ENCODE measurements at places on chromosomes 5 and 9. TPM values are rescaled to one million over a fixed set of nuclear protein-coding genes. Genes with fewer than 3 reads are reported as not detected.

- H3K36me3 ChIP-seq: peaks cover 16% of the 10 kb centered on the region
- no peak overlapping the region for H3K27ac ChIP-seq
- H3K4me3 ChIP-seq: no peak overlapping the region
- DNase-seq: no peak
Observed at GRCh38 chr9:36165826-36166167, 3.4 kb upstream of the CCIN start.

- H3K36me3 ChIP-seq: no peaks in the 10 kb centered on the region
- no peak overlapping the region for H3K27ac ChIP-seq
- no peak overlapping the region for H3K4me3 ChIP-seq
- no peaks in the 10 kb centered on the region for H3K4me1 ChIP-seq
Observed at GRCh38 chr5:82307451-82307850, 29.3 kb upstream of the RPS23 start.

DNA sequence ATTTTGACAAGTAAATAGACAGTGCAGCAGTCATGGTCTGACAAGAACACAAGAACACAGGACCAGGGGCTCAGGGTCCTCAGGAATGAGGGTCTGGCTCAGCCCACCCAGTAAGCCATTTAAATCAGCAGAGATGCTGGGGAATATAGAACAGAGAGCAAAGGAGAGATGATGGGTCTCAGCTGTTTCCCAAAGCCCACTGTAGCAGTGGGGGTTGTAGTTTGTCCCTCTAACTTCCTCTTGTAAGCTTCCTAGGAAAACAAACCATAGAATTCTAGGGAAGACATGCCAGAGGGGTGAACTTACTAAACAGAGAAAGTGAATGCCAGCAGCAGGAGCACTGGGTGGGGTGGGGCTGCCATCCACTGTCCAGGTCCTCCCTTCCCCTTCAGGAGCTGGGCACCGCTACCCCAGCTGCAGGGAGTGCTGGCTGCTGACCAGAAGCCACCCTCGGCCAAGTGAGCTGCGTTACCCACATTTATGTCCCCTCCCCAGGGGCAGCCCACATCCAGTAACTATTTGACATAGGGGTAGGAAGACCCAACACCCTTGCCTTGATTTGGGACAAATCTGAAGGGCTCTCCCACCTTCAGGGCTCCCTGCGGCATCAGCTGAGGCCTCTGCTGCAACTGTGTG is 41.6 kb downstream of the GABBR2 start:
- H3K27ac ChIP-seq: no peak overlapping the region
- H3K27me3 ChIP-seq: peaks cover 6% of the 10 kb centered on the region
- DNase-seq: no peak
- H3K36me3 ChIP-seq: no peaks in the 10 kb centered on the region
- no peak overlapping the region for H3K4me3 ChIP-seq
- no peaks in the 10 kb centered on the region for H3K4me1 ChIP-seq

GRCh38 chr5:1763960-1764605 is 35.6 kb downstream of the MRPL36 start:
- H3K4me3 ChIP-seq: no peak overlapping the region
- peak; percentile 4 for DNase-seq
- no peaks in the 10 kb centered on the region for H3K36me3 ChIP-seq
- H3K27me3 ChIP-seq: no peaks in the 10 kb centered on the region

GRCh38 chr5:84783003-84783402 is 398.3 kb upstream of the EDIL3 start:
- no peaks in the 10 kb centered on the region for H3K4me1 ChIP-seq
- H3K36me3 ChIP-seq: no peaks in the 10 kb centered on the region
- no peak for DNase-seq
- no peak overlapping the region for H3K4me3 ChIP-seq

Gene PPP1R26
- total RNA-seq: 0.27 TPM

Gene ISL1
- not detected for total RNA-seq
